ENCODE measurements at places on chromosomes 7 and 10.
A peak's percentile ranks its signal among the peaks of the same experiment; 100 is the strongest.

GRCh38 chr7:20651960-20652544 is 36.6 kb downstream of the ABCB5 start:
- DNase-seq = no peak

DNA sequence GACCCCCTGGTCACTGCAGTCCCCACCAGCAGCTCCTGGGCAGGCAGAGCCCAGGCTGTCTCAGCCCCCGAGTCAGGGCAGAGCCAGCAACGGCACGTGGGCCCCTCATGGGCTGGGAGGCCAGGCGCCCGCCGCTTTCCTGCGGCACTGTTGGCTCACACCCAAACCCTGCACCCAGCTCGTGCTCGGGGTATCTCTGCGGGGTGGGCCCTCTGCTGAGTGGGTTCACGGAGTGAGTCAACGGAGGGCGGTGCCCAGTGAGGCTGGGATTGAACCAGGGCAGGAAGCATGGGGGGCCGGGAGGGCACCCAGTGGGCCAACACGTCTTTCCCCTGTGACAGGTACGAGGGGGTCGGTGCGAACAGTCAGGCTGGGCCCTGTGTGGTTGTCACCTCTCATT is 28.9 kb downstream of the ADAP1 start:
- DNase-seq = no peak

GRCh38 chr10:3239066-3239919 is 66.7 kb upstream of the PITRM1 start:
- DNase-seq = peak; percentile 73

DNA sequence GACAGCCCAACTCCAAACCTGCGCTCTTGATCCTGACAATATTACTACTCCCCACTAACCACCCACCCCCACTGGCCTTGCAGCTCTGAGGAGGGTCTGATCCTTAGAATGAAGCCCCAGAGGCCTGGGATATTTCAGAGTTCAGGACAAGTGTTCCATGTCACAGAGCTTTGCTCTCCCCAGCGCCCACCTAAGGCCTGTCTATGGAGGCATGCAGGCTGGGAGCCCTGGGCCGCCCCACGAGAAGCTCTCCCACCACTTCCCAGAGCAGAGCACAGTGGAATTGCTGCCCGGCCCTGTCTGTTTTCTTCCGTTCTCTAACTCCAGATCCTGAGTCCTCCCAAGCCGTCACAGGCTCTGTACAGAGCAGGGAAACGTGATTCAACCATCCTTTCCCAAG is 74.6 kb downstream of the COL13A1 start:
- DNase-seq = no peak

DNA sequence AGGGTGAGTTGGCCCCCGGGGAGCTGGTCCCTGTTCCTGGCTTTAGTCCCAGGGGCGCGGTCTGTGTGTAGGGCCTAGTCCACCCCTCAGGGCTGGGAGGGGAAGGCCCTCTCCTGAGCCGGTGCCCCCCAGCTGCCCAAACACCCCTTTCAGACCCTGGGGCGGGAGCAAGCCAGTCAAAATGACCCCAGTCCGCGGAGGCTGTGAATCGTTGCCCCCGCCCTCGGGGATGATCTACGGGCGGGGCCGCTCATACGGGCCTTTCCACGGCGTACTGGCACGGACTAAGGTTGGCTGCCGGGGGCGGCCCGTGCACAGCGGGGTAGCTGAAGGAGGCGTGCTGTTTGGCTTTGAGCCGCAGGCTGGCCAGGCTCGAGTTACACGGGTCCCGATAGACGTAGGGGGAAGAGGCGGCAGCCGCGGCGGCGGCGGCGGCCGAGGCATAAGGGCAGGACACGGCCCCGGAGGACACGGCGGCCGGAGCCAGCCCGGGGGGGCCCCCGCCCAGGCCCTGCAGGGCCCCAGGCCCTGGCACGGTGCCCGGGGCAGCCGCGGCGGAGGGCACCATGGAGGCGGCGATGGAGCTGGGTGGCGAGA is 4.3 kb downstream of the ELOVL3 start:
- no peak for DNase-seq

DNA sequence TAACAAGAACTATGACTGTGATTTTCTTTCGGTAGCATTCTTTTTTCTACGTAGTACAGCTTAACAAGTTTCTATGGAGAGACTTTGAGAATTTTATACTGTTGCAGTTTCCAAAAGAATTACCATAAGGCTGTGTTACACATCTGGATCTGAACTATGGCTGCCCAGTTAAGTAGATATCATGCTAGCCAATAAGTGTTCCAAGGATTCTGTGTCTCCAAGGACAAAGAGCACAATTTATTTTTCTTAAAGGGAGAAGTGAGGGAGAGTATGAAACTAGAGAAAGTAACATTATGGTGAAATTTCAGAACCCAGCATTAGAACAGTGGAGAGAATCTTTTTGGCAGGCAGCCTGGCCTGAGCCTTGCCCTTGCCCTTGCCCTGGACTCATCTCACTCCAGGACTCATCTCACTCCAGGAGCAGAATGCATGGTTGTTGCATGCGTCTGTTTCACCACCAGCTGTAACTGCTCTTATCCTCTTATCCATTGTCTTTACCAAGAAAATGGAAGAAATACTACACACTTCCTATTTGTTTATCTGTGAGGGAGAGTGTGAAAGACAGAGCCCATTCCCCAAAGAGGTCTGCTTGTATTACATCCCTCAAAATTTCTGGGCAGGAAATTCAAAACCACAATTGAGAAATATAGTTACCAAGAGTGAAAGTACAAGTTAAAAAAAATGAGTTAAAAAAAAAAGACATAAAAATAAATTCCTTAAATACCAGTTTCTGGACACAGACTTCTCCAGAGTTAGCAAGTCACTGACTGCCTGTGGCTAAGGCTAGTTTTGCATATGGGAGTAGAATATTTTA is 1067.5 kb downstream of the NRG3 start:
- no peak for DNase-seq

- DNase-seq = no peak
Observed at GRCh38 chr10:102420181-102420713, 389 bp upstream of the FBXL15 start.

All from activated CD4-positive, alpha-beta T cell treated with anti-CD3 and anti-CD28 coated beads, Interleukin-2, amount 10 ng/mL, durations not matched to agents 7 days and 5 days (primary cell).